ENCODE measurements at places on chromosomes 7 and 10.

GRCh38 chr7:157309988-157310668 is 26.7 kb upstream of the DNAJB6 start:
- peak; percentile 88 for DNase-seq

DNA sequence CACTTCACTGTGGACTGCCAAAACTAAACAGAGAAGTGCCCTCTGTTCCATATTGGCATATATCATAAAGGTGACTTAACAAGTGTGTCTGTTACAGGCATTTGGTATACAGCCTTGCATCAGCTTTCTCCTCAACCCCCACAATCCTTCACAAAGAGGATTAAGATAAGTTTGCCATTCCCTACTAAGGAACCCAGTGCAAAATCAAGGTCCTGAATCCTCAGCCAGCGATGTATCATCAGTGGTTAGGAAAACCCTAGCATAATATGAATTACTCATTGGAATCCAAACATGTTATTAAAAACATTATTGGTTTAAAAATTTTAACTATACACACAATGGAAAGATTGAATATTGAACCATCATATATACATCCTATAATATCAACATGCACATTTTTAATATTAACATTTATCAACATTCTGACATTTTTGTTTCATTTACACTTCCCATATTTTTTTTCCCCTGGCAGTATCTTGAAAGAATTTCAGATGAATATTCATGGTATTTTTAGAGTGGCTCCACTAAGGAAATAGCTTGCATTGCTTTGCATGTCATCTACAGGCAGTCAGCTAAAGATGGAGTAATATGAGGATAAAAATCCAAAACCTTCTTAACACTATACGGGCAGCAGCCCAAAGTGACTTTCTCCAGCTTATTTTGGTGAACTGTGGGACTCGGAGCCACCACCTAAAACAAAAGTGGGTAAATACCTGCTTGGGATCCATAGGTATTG is 215.6 kb upstream of the CHRM2 start:
- DNase-seq = no peak

- DNase-seq = no peak
These were observed 10.1 kb downstream of the TMEM243 start for GRCh38 chr7:87209295-87209924.

DNA sequence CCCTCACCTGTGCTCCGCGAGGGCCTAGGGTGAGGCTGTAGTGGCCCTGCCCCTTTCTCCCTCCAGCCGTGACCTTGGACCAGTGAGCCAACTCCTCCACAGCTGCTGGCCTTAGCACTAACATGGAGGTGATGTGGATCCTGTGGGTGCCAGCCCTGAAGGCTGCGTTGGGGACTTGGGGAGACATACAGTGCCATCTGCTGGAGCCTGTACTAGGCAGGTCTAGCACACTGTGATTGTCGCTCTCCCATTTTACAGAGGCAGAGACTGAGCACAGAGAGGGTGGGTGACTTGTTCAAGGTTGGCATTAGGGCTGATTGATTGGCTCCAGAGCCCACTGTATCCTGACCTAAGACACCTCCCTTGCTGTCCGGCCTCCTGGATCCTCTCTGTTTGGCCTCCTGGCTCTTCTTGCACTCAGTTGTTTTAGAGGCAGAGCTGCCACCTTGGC is 37.6 kb downstream of the PRF1 start:
- DNase-seq = no peak

- no peak for DNase-seq
These were observed 64.5 kb upstream of the ANKRD1 start for GRCh38 chr10:90985321-90985933.

DNA sequence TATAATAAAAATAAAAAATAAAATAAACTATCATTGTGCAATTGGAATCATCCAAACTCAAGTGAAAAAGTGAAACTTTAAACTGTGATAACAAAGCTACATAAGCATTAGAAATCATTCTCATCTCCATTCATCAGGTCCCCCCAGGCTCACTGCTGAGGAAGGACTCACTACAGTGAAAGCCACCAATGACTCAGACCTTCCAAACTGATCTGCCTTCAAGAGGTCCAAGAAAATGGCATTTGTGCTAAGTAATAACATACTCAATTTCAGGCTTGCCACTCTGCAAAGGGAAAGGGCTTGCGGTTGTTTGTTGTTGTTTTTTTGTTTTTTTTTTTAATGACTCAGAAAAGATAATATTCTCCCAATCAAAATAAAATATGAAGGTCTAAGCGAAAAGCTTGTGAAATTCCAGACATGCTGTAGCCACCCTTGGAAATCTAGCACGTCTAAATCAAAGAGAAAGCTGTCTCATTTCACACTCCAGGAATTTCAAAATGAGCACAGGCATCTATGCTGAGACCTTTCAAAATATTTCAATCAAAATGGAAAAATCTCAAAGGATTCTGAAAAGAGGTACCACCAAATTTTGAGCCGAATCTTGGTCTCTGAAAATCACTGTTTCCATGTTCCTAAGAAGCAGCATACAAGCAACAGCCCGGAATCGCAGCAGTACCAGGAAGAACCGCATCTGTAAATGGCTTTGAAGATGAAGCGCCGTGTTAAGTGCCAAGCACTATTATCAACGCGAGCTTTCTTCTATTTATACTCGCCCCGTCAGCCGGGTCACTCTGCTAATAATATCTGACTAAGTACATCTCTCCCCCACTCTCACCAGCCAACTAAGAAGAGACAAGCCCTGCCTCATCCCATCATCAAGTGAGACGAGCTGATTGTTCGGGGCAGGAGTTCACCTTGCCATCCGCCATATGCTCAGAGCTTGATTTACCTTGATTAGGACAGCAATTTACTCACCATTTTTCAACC is 13.5 kb downstream of the SFMBT2 start:
- no peak for DNase-seq
